GM10248 (cell line): ENCODE measurements at places on chromosomes 3 and 15.

DNA sequence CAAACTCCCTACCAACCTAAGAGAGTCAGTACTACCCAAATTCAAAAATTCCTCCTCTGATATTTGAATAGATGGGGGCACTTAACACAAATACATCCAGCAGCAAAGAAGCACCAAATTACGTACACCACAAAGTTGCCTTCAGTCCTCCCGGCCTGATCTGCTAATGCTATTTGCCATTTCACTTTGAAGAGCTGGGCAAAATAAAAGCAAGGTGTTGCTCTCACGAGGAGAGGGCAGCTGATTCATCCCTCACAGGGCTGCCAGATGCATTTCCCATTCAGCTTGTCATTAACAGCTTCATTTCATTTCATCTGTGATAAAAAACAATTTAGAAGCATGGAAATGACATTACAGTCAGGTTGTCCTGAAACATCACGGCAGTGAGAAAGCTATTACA is 283.4 kb upstream of the VEPH1 start:
- no peak for DNase-seq

DNA sequence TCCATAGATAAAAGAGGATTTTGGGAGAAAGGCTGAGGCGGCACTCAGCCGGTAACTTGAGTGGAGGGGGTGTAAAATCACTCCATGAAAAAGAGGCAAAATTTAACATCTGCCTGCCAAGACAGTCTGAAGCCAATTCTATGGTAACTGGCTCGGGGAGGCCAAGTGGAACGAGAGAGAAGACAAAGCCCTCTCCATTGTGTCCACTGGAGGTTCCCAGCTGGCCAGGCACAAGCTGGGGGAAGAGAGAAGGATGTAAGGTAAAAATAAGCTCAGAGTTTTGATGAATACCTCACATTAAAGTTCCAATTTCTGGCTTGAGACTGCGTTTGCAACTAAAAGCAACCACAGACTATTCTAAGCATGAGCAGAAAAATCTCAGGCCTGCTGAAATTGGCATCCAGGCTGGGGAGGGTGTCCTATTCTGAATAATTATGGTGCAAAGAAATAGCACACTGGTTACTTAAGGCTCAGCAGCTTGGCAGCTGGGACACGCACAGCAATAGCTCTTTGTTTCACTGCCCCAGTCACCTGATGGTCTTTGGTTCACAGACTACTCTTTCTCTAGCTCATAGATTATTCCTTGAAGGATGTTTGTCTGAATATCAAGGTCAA is 48.8 kb downstream of the CHRD start:
- DNase-seq: no peak

DNA sequence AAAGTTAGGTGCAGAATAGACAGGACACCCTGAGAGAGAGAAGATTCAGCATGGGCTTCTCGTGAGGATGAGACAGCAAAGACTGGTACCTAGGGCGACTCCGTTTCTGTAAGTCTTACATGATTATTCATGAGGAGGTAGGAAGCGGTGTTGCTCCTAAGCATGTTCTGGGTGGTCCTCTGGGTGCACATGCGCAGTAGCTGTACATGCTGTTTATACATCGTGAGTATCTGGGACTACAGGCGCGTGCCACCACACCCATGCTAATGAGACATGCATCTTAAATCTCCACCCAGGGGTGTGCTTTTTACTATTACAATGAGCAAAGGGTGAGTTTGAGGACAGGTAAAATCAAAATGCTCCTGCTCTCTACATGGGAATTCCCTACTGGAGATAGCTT is 12.3 kb downstream of the ALPK3 start:
- no peak for DNase-seq

DNA sequence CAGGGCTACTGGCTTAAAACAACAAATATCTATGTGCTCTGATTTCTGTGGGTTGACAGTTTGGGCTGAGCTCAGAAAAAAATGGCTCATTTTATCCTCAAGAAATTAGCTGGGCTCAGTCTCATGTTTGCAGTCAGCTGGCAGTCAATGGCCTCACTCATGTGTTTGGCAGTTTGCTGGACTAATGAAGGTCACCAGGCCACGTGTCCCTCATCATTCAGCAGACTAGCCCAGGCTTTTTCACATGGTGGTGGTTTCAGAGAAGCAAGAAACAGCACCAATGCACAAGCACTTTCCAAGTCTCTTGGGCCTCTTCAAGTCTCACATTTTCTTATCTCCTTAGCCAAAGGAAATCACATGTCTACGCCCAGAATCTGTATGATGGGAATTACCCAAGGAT is 478.3 kb upstream of the PPP2R3A start:
- DNase-seq: no peak

GRCh38 chr15:79067072-79067833 is 23.3 kb downstream of the RASGRF1 start:
- no peak for DNase-seq

DNA sequence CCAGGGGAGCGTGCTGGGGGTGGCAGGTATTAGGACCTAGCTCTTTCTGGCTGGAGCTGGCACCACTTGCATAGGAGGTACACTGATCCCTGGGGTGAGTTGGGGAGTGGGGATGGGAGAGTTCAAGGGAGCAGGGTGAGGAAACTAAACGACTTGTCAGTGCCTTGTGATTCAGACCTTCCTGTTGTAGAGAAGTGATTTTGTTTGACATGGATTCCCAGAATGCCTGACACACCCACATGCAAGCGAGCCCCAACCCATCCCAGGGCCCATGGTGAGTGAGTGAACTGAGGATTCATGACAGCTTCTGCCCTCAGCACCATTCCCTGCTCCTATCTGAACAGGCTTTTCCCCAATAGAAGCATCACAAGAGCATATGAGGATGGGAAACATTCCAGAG is 15.6 kb upstream of the UBE2Q2 start:
- DNase-seq: no peak

DNA sequence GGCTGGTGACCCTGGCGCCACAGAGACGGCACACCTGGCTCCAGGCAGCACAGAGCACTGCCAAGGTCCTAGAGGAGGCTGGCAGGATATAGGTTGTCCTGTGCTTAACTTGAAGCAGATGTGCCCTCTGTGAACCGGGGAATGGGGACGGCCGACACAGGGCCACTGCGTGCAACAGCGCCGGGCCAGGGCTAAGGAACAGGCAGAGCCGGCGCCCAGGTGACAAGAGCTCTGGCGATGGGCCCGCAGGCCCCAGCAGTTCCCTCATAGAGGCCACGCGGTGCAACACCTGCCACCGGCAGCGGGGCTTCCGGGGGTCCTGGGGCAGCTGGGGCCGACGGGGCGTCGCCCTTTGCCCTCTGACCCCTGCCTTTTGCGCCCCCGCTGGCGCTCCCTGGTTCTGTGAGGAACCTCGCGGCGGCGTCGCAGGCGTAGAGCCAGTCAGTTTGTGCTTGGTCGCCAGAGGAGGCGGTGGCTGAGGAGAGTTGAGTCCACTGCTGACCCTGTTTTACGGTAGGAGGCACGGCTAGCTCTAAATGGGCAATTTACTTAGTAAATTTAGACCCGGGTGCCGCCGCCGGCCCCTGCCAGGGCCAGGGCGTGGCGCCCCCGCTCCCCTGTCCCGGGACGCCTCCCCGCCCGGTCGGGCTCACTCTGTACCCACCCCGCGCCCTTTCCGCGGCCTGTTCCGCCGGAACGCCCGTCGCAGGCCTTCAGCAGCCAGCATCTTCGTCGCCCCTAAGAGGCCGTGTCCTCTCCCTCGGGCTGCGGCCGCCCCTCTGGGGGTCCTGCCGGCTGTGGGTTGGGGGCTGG is at the start of gene NPAP1:
Gene NPAP1, plus strand, starts transcription at position 444 of the 813 bp plus-strand sequence. Its CDS starts 93 bp downstream, at position 537.
- DNase-seq: no peak

- no peak for DNase-seq
Observed at GRCh38 chr3:89300981-89301380, 193.6 kb downstream of the EPHA3 start.

DNA sequence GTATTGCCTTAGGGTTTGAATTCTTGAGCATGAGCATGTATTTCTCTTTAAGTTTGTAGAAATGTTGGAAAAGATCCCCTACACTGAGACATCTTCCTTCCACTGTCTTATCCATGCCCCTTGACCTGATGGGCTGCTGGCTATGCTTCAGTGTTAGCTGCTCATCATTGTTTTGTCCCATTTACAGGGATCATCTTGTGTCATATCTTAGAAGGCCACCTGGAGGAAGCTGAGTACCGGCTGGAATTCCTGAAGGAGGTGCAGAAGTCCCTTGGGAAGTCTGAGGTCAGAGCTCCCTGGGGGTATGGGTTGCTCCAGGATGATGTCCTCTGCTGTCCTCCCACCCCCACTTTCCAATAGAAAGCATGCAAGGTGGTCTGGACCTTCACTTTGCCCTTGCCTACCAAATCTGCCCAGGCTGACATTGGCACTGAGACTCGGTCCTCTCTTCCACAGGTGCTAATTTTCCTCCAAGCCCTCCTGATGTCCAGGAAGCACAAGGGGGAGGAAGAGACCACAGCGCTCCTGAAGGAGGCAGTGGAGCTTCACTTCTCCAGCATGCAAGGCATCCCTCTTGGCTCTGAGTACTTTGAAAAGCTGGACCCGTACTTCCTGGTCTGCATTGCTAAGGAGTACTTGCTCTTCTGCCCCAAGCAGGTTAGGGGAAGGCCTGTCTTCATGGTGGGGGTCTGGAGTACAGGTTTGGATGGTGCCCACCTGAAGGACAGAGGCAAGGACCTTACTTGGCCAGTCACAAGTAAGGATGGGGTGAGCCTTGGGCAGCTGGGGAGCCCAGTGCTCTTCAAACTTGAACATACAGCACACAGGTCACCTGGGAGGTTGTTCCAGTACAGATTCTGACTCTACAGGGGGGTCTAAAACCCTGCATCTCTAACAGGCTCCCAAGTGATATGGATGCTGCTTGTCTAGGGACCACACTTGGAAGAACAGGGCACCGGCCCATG is 17.7 kb downstream of the TTC21A start:
- no peak for DNase-seq

DNA sequence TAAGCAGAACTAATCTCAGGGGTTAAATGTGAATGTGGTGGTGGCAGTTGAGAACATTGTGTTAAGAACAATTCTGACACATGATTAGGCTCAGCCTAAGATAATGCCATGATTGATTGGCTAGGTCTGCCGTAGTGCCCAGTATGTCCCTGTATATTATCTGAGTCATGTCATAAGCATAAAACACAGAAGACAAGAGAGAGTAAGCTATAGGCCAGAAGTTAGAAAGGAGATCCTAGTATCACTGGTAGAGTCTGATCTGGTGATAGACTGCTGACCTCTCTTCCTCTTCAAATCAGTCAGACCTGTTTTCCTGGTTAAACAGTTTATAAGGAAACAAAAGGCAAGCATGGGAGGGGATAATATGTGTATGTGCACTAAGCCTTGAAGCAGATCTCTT is 30.1 kb upstream of the ATP8B4 start:
- no peak for DNase-seq

DNA sequence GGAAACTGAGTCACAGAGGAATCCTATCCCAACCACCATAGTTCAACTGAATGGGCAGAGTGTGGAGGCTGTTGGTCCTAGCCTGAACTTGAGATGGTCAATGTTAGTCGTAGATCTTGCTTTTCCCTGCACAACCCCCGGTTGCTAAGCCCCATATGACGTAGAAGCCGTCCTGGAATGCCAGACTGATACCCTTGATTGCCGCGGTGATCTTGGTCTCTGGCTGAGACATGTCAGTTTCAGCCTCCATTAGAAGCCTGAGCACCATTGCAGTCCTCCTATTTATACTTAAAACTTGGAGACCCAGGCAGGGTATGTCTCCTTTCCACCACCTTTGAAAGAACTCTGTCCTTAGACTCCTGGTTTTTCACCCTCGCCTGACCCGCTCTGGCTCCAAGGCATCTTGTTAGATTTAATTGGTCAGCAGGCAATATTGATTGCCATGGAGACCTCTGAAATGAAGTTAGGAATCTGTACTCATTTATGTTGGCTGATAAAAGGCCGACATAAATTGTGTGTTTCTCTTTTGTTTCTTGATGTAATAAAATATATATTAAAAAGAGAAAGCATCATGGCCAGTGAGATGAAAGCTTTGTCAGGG is 53.4 kb downstream of the RPLP1 start:
- no peak for DNase-seq

DNA sequence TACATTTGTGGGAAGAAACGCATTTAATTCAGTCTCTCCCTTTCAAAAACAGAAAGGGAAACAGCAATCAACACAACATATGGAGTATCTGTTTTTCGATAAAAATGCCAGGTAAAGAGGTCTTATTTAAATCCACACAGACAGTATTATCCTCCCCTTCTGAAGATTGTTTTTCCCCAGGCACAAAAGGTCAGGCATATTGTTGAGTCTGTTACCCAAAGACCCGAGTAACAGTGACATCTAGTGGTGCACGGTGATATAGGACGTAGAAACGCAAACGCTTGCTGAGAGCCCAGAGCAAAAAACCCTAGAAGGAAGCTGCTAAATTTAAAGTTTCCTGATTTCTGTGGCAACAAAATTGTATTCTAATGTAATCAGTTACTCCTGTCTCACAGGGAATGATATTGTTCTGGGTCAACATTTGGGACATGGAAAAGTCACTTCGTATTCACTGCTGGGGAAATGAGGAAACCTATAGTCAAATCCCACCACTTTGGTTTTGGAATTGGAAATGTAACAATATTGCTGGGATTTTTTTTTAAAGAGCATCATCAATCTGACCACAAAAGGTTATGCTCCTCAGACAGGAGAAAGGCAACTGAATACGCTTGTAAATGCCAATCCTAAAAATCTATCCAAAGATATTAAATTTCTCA is 312.7 kb upstream of the CCDC54 start:
- peak; percentile 55 for DNase-seq

- no peak for DNase-seq
Observed at GRCh38 chr3:45670991-45671390, 18.2 kb upstream of the SACM1L start.

DNA sequence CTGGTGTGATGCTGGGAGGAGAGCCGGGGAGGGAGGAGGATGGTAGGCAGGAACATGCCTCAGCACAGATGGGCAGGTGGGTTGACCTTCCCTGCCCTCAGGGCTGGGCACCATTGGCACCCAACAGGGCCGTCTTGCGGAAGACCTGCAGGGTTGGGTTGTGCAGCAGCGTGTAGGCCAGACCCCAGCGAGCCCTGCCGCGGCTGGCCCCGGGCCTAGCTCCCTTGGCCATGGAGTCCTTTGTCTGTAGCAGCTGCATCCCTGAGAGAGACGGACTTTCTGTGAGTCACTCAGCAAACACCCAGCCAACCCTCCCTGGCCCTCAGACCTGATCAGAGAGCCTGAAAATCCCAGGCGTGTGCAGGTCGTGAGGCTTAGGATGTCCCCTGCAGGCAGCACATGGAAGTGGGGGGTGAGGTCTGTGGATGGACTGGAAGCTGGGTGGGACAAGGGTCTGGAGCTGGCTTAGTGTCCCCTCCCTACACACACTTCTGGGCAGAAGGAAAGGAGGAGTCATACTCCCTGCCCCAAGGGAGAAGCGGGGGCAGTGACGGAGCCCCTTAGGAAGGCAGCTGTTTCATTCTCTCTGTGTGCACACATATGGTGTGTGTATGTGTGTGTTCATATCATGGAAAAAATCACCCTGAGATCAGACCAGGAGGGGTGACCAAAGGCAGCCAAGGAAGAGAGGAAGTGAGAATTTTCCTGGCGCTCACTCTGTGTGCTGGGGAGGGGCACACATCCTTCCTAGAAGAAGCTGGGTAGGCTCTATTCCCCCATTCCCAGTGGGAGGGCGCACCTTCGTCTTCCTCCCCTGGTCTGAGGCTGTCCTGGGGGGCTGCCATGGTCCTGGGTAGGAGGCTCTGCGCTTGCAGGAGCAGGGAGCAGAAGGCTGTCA is 6.7 kb downstream of the ISLR start:
- no peak for DNase-seq

GRCh38 chr15:77525907-77526594 is 105.4 kb downstream of the HMG20A start:
- no peak for DNase-seq

- no peak for DNase-seq
Observed at GRCh38 chr3:194631696-194632095, 1.5 kb downstream of the TMEM44 start.
